Calu3 (cell line): ENCODE measurements at places on chromosomes 5 and 9.

- DNase-seq = no peak
These were observed 172.3 kb downstream of the SLIT3 start for GRCh38 chr5:169128679-169129078.

GRCh38 chr5:36885566-36886485 lies 9.3 kb downstream of the NIPBL start:
- no peak for DNase-seq

- no peak for DNase-seq
These were observed 46.8 kb downstream of the SLC1A3 start for GRCh38 chr5:36653044-36653705.

- no peak for DNase-seq
These were observed 41.3 kb upstream of the PAM start for GRCh38 chr5:102713682-102714231.

DNA sequence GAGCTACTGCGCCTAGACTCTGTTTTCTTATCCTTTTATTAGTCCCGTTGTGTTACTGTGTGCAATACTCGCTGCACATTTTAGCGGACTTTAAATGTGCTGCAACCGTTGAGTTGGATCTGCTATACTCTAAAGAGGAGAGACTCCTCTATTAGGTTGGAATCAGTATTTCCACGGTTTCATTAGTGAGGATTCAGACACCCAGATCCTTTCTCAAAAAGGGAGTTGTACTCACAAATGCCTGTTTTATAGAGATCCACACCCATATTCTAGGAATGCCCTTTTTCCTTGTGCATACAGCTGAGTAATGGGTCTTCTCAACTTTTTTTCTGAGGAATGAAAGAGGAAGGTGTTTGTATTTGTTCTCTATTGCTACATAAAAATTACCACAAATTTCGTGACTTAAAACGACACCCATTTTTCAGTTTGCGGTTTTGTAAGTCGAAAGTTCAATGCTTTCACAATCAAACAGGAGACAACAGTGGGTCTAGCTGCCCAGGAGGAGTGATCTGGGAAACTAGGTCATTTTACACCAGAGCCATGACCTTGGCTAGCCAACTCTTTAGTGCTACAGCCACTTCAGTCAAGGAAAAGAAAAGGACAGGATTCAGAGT lies 52.8 kb upstream of the SLC44A1 start:
- DNase-seq = peak; percentile 29

DNA sequence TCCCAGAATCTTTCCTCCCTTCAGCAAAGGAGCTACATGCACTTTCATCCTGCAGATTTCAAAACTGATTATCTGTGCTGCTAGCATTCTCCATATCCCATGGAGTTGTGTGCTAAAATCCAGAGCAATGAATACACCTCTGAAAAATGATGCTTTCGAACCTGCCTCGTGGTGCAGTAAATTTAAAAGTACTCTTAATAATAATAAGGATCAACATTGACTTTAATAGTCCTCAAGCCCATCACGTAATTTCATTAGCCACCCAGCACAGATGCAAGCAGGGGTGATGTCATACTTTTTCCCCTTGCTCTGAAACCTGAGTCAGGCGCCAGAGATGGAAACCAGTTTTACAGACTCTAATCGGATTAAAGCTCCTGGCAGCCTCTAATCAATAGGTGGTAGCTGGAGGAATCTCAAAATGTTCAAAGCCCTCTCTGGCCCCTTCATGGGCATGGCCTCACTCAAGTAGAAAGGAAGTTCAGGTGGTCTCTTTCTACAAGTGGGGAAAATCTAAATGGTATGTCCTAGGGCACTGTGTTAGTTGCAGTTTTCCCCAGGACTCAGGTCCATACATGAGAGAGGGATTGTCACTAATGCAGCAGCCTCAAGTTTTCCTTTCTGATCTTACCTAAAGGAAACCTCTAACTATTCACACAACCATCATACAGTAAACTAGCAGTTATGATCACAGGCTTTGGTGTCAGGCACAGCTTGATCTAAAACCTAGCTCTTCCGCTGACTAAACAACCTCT lies 221.6 kb upstream of the SLC30A5 start:
- peak; percentile 18 for DNase-seq

DNA sequence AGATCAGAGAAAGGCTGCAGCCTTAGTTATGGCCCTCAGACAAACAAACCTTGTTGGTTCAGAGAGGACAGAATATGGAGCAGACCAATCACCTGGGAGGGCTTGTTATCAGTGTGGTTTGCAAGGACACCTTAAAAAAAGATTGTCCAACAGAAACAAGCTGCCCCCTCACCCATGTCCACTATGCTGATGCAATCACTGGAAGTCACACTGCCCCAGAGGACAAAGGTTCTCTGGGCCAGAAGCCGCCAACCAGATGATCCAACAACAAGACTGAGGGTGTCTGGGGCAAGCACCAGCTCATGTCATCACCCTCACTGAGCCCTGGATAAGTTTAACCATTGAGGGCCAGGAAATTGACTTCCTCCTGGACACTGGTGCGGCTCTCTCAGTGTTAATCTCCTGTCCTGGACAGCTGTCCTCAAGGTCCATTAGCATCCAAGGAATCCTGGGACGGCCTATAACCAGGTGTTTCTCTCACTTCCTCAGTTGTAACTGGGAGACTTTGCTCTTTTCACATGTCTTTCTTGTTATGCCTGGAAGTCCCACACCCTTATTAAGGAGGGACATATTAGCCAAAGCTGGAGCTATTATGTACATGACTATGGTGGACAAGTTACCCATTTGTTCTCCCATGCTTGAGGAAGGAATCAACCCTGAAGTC lies 36.9 kb upstream of the TBCA start:
- no peak for DNase-seq

GRCh38 chr5:1171340-1171941 lies 30.0 kb upstream of the SLC6A19 start:
- DNase-seq = no peak

GRCh38 chr9:30928045-30928444 lies 1456.4 kb upstream of the ACO1 start:
- no peak for DNase-seq
